Stimulated activated effector memory CD8-positive, alpha-beta T cell treated with anti-CD3 and anti-CD28 coated beads, Interleukin-12 subunit alpha, Interleukin-12 subunit beta, amount 100 ng/mL, for 72 hours (primary cell): ENCODE measurements at places on chromosomes 4 and X.

DNA sequence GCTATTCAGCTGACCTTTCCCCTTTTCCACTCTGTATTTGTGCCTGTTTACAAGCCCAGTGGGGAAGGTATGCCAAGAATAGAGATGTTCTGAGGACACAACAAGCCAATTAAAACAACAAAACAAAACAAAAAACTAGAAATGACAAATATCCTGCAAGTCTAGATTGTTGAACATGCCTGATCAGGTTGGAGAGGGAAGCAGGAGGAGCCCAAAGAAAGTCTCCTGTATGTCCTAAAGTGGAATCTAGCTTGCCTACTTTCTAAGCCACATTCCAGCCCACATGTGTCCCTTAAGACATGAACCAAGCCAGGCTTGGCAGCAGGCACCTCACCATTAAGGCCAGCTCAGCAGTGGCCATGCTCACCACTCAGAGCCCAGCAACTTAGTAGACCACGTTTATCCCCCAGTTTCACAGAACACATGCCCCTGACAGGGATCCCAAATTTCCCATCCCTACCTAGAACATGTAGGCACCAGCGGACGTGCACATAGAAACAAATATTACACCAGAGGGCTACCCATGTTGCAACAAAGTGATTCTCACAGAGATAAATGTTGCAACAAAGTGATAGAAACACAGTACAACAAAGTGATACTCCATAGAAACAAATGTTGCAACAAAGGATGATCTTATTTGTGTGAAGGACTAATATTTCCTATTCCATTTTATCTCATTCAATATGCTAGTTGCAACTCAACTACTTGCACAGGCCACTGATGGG, 48.3 kb downstream of the CD99L2 start:
- DNase-seq = no peak

- DNase-seq = no peak
Observed at GRCh38 chrX:134484039-134484438, 24.1 kb downstream of the HPRT1 start.

GRCh38 chr4:121950680-121951520, 960 bp downstream of the TRPC3 start:
- peak; percentile 20 for DNase-seq

DNA sequence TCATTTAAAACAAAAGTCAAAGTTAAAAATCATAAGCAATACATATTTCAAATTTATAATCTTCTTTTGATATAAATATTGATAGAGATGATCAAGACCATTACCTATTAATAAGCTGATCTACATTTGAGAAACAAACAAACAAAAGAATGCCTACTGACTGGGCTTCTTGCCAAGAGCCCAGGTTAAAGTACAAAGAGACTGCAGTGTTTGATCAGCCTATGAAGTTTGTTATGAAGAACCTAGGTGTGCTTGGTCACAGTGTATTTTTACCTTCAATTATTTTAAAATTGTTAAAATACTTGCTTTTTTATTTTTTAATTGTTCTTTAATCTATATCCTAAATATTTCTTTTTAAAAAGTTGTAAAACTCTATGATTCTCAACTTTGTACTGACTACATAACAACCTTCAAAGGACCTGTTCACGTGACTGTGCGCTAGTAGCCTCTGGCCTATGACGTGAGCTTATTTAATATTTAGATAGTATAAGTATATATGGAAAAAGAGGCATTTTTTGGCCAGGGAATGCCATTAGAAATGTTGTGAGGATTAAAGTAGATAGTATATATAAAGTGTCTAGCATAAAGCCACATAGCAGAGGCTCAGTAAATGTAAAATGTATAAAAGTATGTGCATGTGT, 11.4 kb upstream of the SLC39A8 start:
- DNase-seq = no peak

DNA sequence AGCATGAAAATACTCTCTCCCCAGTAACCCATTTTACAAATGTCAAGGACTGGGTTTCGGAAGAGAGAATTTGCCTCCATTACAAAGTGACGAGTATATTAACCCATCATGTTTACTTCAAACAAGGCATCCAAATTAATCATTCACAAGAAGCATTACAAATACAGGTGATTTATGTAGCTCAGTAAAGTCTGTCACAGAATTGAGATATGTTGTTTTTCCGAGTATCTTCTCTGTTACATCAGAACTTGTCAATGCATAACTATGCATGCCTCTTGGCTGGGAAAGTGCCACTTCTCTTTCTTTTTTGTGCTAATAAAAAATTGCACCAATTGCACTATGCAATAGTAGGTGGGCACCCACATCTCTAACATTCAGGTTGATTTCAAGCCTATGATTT, 158.2 kb downstream of the AREG start:
- no peak for DNase-seq

DNA sequence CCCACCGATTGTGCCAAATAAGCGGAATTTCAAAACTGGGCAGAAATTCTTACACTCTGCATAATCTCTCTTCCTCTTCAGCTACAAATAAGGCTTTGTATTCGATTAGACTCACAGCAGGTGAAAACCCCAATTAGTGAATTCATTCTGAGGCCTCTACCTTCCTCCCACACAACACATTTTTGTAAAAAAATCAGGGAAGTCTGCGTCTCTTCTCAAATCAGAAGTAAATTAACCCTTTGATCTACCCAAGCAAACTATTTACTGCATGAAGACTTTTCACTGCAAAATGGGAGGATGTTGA, 200.6 kb upstream of the FTHL17 start:
- no peak for DNase-seq

DNA sequence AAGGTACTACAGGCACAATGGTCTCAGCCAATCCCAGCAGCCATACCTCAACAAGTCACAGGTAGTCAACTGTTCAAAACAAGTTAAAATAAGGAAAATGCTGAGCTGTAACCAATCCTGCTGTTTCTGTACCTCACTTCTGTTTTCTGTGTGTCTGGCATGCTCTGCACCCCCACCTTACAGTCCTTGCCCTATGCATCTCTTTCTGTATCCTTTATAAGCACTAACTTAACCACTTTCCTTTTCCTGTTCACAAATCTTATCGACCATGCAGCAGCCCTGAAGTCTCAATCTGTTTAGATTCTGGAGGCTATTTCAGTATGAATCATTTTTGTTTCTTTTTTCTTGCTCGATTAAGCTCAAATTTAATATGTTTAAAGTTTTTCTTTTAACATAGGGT, 12.5 kb upstream of the FAM13A start:
- no peak for DNase-seq

- no peak for DNase-seq
Observed at GRCh38 chr4:16508968-16509367, 282.7 kb upstream of the TAPT1 start.

DNA sequence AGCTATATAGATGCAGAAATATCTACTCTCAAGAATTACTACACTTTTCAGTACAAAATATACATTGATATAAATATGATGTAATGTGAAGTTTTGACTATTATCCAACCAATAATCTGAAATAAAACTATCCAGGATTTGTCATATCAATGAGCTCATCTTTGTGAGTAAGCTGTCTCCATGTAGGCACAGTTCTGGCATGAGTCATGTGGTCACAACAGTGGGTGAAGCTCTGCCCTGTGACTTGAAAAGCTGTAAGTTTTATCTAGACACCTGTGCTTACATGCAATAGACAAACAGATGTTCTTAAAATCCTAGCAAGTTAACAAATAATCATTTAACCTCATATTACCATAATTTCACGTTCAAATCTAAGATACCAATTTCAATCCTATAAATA, 192.7 kb downstream of the GABRG1 start:
- DNase-seq = no peak

- no peak for DNase-seq
Observed at GRCh38 chrX:12443534-12444098, 305.3 kb downstream of the FRMPD4 start.

DNA sequence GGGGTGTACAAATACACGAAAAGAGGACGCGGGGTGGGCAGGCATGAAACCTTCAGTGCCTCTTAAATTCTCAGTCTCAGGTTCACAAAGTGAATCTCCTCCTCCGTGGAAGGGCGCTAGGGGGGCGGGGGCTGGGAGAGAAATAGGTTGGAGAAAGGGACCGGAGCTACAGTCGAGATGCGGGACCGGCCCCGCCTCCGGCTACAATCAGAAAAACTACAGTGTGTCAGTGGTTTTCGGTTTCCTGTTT, 3.4 kb downstream of the MAML3 start:
- DNase-seq = peak; percentile 3

DNA sequence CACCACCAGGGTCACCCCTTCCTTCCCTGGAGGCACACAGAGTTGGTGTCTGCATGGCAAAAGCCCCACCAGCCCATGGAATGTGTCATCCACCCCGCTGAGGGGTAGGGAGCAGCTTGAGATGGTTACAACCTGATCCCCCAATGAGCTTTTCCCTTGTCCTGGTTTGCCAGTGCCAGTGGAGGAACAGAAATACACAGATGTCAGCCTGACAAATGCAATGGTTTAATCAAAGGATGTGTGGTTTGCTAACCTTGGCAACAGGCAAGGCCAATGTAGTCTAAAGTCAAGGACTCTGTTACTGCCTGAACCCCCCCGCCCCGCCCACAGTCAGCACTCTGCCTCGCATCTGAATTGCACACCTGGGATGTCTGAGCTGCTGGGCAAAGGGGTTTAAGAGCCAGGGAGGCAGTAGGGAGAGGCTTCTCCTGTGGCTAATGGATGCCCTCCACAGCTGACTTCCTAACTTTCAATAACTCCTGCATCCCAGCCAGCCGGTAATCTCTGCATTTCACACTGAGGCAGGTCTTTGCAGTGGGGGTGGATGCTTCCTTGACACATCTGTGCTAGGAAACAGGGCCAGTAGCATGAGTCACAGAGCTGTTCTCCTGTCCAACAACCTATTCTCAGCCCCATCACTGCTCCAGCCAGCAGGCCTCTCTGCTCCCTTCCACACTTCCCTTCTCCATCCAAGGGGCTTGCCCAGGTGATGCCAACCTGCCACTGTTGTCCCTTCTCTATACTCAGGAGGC, 137.5 kb downstream of the AMMECR1 start:
- DNase-seq = no peak
